ENCODE measurements at places on chromosomes 4 and X.

GRCh38 chrX:105820247-105820646 lies 2.1 kb upstream of the NRK start:
- no peak for DNase-seq

- no peak for DNase-seq
Observed at GRCh38 chr4:151804821-151805220, 44.0 kb upstream of the GATB start.

- no peak for DNase-seq
Observed at GRCh38 chr4:123546573-123547060, 150.0 kb downstream of the SPRY1 start.

- no peak for DNase-seq
Observed at GRCh38 chr4:137923494-137923893, 318.7 kb downstream of the SLC7A11 start.

DNA sequence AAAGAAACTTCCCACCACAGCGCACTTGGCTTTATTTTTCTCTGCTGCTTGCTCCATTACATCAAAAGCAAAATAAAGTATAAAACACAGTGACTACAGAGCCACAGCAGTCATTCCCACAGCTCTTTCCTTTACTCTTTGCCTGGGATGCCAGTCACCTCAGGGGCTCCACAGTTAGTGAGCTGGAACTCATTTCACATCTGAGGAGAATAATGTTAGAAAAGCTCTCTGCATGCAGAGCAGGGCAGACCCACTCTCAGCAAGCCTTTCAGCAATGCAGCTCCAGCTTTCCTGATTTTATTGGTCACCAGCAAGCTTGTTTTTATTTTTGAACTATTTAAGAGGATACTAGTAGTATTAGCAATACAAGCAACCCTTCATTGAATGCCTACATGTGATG lies 13.8 kb downstream of the GRXCR1 start:
- DNase-seq = no peak

DNA sequence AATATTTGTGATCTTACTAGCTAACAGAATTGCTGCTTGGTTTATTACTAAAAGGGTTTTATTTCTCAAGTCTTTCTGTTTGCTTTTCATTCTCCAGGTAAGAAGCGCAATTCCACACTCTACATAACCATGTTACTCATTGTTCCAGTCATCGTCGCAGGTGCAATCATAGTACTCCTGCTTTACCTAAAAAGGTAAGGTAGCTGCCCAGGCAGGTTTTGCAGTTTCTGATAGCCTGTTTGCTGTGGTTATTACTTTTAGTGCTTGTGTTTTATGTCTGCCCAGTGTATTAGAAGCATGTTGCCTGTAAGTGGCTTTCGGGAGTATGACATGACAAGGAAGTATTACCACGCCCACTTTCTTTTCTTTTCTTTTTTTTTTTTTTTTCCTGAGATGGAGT lies 46.4 kb downstream of the IL13RA1 start:
- peak; percentile 9 for DNase-seq

GRCh38 chr4:75289914-75290582 lies 224.2 kb downstream of the RCHY1 start:
- DNase-seq = no peak

DNA sequence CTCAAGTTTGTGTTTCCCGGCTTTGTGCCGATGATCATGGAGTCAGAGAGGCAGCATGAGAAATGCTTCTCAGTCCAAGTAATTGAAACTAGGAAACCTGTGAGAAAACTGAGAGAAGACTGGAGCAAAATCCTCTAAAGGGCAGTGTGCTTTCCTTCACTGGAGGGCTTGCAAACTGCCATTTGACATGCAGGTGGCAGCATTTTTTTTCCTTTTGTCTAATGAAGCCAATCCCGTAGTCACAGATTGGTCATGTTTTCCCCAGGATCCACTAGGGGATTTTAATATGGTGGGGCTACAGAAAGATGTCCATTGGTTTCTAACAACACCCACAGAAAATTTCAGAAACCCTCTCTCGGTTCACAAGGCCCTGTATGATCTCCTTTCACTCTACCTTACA lies 117.4 kb upstream of the NUDT10 start:
- DNase-seq = no peak

- no peak for DNase-seq
Observed at GRCh38 chrX:45295259-45295986, 94.7 kb upstream of the DIPK2B start.

GRCh38 chrX:96683997-96684338 lies 674 bp upstream of the DIAPH2 start:
- DNase-seq = no peak

GRCh38 chr4:101600287-101600686 lies 190.2 kb upstream of the BANK1 start:
- DNase-seq = no peak

DNA sequence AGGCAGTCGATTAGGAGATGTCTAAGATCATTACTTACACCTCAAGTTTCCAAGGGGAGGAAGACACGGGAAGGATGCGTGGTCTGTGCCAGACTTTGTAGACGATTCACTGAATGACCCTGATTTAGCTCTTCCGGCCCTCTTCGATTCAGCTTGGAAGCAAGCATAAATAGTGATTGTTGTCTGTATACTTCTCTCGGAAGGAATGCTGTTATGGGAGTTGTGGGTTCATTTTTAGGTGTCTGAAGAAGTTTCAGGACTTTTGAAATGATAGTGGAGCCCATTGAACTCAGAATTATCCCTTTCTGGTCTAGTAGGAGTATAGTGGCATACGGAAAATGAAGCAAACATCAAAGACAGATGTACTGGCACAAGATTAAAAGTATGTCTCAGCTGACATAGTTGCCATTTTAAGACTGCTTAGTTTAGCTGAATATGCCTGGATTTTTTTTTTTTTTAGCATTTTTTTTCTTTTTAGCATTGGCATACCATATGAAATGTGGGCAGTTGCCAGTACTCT lies 1.0 kb upstream of the ANKRD17 start:
- DNase-seq = no peak

GRCh38 chr4:77488882-77489281 lies 116.7 kb upstream of the CXCL13 start:
- DNase-seq = no peak

DNA sequence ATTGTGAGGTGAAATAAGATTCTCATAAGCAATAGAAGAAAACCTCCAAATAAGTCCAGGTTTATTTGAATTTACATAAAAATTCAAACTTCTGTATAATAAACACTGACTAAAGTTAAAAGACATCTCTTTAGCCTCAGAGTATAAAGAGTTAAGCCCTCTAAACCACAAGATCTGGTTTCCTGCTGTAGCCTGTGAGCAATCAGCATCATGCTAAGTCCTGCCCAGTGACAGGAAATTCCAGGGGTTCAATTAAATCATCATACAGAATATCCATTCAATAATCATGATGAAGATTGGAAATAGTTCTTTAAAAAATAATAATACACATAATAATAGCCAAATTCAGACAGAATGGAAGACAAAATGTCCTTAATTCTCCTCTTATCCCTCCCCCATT lies 139.2 kb upstream of the DGKK start:
- no peak for DNase-seq

GRCh38 chr4:56681158-56681852 lies at the start of gene HOPX:
HOPX (minus strand) TSS chr4:56681296; CDS start chr4:56657816, 23,480 bp downstream.
- DNase-seq = no peak

DNA sequence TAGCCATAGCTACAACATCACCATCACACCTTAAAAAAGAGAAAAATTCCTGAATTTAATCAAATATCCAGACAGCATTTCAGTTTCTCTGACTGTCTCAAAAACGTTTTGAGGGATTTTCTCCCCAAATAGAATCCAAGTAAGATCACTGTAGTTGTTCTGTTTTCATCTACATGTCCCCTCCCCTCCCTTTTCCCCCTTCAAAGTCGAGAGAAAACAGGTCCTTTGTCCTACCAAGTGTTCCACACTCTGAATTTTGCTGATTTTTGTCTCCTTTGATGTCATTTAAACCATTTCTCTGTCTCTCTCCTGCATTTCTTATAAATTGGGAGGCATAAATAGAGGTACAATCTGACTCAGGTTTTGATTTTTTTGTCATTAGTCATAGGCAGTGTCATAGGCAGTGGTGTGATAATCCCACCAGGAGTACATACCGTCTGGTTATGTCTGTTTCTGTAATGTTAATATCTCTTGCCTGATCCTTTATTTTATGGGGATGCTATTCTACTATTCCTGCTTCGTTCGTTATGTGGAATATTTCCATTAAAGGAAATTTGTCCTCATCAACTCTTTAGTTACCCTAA lies 348.6 kb downstream of the PTTG2 start:
- DNase-seq = no peak

- DNase-seq = peak; percentile 15
Observed at GRCh38 chr4:88106205-88106604, 52.2 kb downstream of the ABCG2 start.

GRCh38 chr4:48792348-48793006 lies 12.4 kb upstream of the FRYL start:
- DNase-seq = no peak

GRCh38 chr4:159498446-159499115 lies 395.7 kb downstream of the RAPGEF2 start:
- no peak for DNase-seq

GRCh38 chr4:108360754-108361445 lies 192.2 kb upstream of the LEF1 start:
- DNase-seq = no peak

GRCh38 chrX:109943092-109943739 lies 59.7 kb upstream of the TMEM164 start:
- DNase-seq = no peak

GRCh38 chr4:15809058-15809457 lies 30.9 kb downstream of the CD38 start:
- no peak for DNase-seq

DNA sequence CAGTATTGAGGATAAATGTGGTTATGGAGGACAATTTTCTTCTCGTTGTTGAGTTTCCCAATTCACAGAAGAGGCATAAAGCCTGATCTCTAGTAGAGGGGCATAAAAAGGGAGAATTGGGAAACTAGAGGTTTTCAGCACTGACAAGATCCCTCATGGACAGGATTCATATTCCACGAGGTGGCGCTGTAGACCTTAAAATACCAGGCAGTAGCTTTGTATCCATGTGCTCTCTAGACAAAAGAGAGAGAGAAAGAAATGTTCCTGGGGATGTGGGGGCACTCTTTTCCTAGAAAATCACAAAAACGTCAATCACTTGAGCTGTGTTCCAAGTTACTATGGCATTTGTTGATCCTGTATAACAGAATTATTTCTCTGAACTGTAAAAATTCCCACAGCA lies 128.3 kb downstream of the MAGEE1 start:
- DNase-seq = no peak

DNA sequence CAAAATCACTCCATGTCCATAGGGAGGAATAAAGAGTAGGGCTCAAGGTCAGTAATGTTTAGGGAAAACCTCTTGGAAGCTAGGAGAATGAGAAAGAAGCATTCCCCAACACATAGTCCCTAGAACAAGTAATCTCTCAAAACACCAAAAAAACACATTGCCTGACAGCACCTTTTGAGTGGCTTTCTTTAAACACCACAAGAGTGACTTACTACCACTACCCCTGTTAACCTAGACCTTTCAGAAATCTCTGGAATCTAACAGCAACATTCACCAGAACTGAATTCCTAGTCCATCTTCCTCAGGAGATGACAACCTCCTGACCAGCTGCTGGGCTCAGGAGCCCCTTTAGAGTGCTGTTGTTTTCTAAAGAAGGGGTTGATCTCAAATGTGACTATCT lies 142.2 kb downstream of the SOWAHB start:
- no peak for DNase-seq

- DNase-seq = no peak
Observed at GRCh38 chr4:162959046-162959445, 207.6 kb downstream of the NAF1 start.
